NCI-H187 (cell line): ENCODE measurements at places on chromosomes 3 and 15.

DNA sequence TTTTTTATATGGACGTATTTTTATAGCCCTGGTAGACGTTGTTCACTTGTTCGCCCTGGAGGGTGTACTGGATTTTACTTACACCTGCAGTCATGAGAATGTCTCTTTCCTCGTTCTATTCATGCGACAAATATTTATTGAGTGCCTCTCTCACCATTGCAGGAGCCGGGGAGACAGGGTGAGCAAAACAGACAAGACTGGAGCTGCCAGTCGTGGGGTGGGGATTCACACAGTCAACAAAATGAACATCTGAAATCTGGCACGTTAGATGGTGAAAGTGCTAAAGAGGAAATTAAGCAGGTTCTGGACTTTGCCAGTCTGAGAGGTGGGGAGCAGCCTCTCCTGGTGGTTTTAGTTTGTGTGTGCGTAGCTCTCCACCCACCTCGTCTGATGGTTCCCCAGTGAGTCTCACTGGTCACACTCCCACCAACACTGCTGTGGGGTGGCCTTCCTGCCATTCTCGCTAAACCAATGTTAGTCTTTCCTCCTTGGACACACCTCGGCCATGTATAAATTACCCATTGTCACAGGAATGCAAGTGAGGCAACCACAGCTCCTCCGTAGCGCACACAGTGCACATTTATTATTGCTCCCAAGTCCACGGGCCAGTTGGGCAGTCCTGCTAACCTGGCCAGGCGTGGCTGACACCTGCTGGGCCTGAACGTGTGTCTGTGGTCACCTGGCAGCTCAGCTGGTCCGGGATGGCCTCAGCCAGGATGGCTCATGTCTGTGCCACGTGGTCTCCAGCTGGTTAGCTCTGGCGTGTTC, 31.5 kb downstream of the FBLN2 start:
- DNase-seq = no peak

GRCh38 chr15:101376615-101377395, 81.8 kb upstream of the SNRPA1 start:
- DNase-seq = no peak

DNA sequence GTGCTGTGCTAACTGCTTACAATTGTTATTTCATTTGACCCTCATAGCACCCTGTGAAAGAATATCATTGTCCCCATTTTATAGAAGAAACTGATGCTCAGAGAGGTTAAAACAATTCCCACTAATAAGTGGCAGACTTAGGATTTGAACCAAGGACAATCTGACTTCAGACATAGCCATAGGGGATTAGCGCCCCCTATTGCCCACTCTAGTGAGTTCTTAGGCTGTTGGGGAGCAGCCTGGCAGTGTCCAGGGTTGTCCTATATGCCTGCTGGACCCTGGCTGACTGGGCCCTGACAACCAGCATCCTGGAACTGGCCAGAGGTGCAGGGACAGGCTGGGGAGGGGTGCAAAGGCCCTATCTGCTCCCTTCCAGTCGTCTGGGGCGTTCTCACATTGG, 15.4 kb downstream of the DPH3 start:
- DNase-seq = no peak

- no peak for DNase-seq
Observed at GRCh38 chr3:101709126-101709525, 15.3 kb upstream of the CEP97 start.

DNA sequence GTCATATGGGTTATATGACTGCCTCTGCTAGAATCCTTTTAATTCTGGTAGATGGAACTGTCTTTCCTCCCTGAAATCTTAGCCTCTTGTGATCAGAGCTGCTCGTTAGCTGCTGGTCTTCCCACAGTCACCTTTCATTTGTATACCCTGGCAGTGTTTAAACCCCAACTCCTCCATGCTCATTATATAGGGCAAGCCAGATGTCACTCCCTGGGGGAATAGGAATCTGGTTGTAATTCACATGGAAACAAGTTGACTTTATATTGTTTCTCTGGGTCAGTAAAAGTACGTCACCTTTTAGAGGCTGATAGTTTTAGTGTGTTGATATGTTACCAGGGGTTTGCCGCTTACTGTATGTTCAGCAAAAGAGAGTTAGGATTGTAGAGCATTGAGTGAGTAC, 103.5 kb downstream of the ITPR1 start:
- DNase-seq = no peak

DNA sequence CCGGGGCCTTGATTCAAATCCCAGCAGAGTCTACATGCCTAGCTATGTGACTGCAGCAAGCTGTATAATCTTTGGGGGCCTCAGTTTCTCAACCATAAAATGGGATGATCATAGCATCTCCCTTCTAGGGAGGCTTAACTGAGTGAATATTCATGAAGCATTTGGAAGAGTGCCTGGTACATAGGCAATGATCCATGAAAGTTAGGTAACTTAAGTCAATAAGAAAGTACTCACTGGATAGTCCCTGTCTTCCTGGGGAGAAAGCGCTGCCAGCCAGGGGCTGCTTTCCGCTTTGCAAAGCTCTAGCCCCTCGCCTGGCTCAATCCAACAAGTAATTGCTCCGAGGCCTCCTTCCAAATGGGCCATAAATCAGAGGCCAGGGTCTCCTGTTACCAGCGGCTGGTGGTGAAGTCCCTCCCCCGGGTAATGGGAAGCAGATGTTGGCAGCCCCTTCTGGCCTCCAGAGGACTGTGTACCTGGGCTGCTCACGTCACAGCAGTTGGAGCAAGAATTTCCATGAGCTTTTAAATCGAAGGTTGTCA, 521.9 kb upstream of the PROK2 start:
- DNase-seq = peak; percentile 31
